ENCODE measurements at places on chromosomes 2 and 18.

DNA sequence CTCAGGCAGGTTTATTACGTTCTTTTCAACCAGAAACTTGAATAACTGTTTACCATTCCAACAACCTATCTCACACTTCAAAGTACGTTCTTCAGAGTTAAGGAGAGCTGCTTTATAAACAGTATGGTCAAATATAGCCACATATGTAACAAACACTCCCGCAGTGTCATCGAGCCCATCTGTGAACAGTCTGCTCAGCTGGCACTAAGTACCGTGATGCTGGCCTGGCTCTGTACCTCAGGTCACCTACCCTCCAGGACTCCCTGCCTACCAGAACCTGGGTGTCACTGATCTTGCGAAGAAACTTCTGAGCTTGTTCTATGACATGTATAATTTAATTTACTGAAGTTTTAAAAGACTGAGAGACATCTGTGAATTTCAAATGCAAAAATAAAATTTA is 71.4 kb downstream of the SEPTIN10 start:
- DNase-seq, result no peak

- DNase-seq, result no peak
These were observed 6.8 kb upstream of the NR4A2 start for GRCh38 chr2:156339110-156339847.

DNA sequence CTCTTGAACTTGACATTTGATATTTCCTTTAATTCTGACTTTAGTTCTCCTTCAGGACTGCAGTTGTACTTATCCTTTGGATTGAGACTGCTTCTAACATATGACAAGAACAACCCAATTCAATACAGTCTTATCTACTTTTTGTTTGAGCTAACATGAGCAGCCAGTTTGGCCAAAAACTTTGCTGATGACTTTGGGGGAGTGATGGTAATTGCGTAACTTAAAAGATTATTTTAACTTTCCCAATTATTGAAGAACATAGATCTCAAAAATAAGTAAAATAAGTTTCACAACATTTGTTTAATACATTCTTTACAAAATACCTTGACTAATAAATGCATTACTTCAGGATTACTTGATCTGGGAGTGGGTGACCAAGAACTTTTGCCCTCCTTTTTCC is 1311.1 kb upstream of the NRXN1 start:
- no peak for DNase-seq

DNA sequence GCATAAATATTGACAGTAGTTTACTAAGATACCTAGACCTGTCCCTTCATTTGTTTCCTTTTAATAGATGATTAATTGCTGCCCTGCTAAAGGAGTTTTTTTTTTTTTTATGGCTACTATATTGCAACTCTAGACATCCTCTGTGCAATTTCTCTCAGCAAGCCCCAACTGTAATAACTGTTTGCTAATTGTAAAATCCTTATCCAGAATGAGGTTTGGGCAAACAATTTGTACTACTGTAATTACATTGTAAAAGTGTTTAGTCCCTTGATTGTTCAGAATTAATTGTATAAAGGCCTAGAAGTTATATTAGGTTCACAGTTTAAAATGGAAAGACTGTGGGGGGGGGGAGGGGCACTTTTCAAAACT is 3.7 kb upstream of the MEIS1 start:
- DNase-seq, result no peak
